ENCODE measurements at places on chromosomes 16 and 17. TPM values are rescaled to one million over a fixed set of nuclear protein-coding genes. Genes with fewer than 3 reads are reported as not detected.

GRCh38 chr16:7330709-7331108 lies 1.9 kb upstream of the RBFOX1 start:
- no peak overlapping the region for H3K4me3 ChIP-seq
- no peaks in the 10 kb centered on the region for H3K27me3 ChIP-seq
- H3K4me1 ChIP-seq: no peaks in the 10 kb centered on the region
- no peaks in the 10 kb centered on the region for H3K36me3 ChIP-seq
- H3K27ac ChIP-seq: no peak overlapping the region

Gene SKAP1
- total RNA-seq: 1.9 TPM

DNA sequence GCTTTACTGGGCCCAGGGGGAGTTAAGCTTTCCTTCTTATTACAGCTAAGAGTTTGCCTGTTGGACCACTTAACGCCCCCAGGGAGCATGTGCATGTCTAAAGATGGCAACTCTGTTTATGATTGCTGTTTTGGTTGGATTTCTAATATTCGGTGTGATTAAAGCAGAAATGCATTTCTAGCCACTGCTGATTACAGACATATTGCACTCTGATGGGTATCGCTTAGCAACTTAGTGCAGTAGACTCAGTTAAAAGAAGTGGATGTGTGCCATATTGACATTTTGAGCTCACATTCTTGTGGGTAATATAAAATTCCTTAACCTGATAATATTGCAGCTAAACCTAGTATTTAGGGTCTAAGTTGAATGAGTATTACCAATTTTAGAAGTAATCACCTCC lies 4.2 kb downstream of the NF1 start:
- H3K4me1 ChIP-seq: no peaks in the 10 kb centered on the region
- no peak overlapping the region for H3K4me3 ChIP-seq

Gene ARHGDIG
- total RNA-seq: 0.91 TPM

DNA sequence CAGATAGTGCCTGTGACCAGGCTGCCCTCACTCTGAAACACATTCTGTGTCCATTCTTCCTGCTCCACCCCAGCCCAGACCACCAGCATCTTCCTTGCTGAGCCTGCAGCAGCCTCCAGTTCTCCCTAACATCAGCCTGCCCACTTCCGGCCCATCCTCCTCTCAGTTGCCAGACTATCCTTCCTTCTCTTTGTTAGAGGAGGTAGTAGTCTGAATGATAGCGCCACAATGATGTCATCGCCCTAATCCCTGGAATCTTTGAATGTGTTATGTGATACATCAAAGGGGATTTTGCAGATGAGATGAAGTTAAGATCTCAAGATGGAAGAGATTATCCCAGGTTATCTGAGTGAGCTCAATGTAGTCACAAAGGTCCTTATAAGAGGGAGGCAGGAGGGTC lies 3.2 kb upstream of the ZDHHC1 start:
- no peak for DNase-seq
- H3K27ac ChIP-seq: no peak overlapping the region
- peaks cover 31% of the 10 kb centered on the region for H3K4me1 ChIP-seq
- no peaks in the 10 kb centered on the region for H3K36me3 ChIP-seq

DNA sequence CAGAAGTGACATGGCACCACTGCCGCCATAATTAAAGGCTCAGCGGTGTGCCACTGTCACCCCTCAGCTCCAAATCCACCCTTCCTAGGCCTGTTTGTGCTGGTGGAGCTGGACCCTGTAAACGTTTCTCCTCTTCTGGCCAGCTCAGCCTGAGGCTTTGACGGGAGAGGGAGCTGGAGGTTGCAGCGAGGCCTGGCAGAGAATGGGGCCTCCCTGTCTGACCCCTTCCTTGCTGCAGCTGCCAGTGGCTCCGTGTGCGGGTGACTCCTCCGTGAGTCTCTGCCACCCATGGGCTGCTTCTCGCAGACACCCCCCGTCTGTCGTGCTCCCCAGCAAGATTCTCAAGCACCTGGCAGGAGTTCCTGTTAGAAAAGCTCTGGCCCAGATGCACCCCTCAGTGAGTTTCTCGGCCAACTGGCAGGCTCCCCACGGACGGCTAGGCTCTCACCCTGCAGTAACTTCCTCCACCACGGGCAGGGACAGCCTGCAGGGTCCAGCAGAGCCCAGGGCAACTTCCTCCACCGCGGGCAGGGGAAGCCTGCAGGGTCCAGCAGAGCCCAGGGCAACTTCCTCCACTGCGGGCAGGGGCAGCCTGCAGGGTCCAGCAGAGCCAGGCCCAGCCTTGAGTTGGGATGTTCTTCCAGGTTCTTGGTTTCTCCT lies 4.7 kb upstream of the CHMP6 start:
- no peaks in the 10 kb centered on the region for H3K27me3 ChIP-seq
- no peak overlapping the region for H3K27ac ChIP-seq
- peak; percentile 54 for DNase-seq
- no peaks in the 10 kb centered on the region for H3K36me3 ChIP-seq

GRCh38 chr16:34803683-34804416 lies 1344.4 kb downstream of the TP53TG3F start:
- H3K36me3 ChIP-seq: no peaks in the 10 kb centered on the region
- H3K4me3 ChIP-seq: no peak overlapping the region
- H3K27ac ChIP-seq: no peak overlapping the region
- H3K27me3 ChIP-seq: no peaks in the 10 kb centered on the region

DNA sequence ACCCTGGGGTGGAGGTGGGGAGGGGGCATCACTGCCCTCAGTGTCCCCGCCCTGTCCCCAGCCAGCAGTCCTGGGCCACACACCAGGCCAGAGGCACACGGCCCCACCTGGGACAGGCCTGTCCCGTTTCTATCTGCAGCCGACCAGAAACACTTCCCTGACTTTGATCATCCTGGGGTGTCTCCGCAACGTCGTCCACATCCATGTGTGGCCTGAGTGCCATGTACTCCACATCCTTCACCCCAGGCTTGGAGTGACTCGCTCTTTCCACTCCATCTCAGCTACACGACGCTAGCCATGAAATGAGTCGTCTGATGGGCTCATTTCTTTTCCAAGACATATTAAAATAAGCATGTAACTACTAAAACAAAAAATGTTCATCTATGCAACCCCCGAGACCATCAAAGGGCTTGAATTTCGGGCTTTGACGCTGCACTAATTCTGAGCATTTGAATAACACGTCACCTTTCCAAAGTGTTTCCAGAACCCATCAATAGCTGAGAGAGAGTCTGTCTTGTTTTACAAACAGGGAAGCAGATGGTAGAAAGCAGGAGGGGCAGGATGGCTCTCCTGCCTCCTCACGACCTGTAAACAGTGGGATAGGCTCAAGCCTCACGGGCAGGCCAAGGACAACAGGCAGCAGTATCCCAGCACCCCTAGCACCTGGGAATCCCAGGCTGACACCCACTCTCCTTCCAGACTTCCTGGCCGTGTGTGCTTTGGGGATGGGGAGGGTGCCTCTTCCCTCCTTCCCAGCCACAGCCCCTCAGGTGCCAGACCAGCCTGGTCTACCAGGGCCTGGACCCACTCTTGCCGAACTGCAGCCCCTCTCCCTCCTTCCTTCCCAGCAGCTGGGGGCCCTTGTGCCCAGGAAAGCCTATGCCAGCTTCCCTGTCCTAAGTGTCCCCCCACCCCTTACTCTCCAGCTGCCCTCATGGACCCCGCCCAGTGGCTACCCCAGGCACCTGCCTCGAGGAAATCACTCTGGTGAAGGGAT lies 20.0 kb upstream of the RASD1 start:
- no peak overlapping the region for H3K27ac ChIP-seq
- H3K4me1 ChIP-seq: no peaks in the 10 kb centered on the region
- no peaks in the 10 kb centered on the region for H3K36me3 ChIP-seq

Gene PMFBP1
- total RNA-seq: 1.7 TPM

- no peaks in the 10 kb centered on the region for H3K36me3 ChIP-seq
- no peaks in the 10 kb centered on the region for H3K27me3 ChIP-seq
- no peak for DNase-seq
- H3K27ac ChIP-seq: no peak overlapping the region
- no peaks in the 10 kb centered on the region for H3K4me1 ChIP-seq
Observed at GRCh38 chr16:55403464-55403863, 75.5 kb upstream of the MMP2 start.

Gene KCNJ18
- total RNA-seq: not detected

- H3K4me3 ChIP-seq: no peak overlapping the region
- no peaks in the 10 kb centered on the region for H3K36me3 ChIP-seq
- peak overlapping the region; percentile 29 for H3K27ac ChIP-seq
Observed at GRCh38 chr17:61128661-61129115, 271.0 kb upstream of the TBX2 start.

DNA sequence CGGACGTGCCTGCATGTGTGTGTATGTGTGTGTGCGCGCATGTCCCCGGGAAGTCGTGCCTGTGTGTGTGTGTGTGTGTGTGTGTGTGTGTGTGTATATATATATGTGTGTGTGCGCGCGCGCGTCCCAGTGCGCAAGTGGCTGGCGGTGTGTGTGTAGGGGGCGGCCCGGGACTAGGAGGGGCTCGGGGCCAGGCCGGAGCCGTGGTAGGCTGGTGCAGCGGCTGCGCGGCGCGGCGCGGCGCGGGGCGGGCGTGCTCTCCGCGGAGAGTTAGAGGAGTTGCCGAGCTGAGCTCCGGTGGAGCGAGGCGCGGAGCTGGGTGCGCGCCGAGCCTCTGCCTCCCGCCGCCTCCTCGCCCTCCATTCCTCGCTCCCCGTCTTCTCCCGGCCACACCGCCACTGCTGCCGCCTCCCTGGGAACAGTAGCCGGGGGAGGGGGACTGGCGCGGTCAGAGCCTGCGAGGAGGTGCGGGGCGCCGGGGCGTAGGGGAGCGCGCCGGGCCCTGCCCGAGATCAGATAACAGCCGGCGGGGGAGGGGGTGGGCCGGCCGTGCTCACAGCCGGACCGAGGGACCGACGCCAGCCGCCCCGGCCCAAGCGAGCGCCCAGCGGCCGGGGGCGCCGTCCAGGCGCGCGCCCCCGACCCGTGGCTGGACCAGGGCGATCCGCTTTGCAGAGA lies at the start of gene KCNJ12:
Gene KCNJ12 (plus strand): TSS at position 277 of the 678 bp plus-strand sequence. CDS start 38,986 bp downstream, outside the sequence.
- peaks cover 23% of the 10 kb centered on the region for H3K4me1 ChIP-seq
- H3K27ac ChIP-seq: no peak within 1 kb of the TSS
- peak; percentile 89 for DNase-seq
- H3K27me3 ChIP-seq: no peaks in the 10 kb centered on the region

- DNase-seq: no peak
- no peaks in the 10 kb centered on the region for H3K4me1 ChIP-seq
- no peak overlapping the region for H3K27ac ChIP-seq
- no peaks in the 10 kb centered on the region for H3K36me3 ChIP-seq
Observed at GRCh38 chr16:17294856-17295255, 175.9 kb downstream of the XYLT1 start.

Gene SMIM5
- 1.9 TPM for total RNA-seq

Measured in upper lobe of left lung (tissue), 6 donors.